Sciatic nerve (tissue), 2 donors: ENCODE measurements at places on chromosomes 5 and 9. TPM values are rescaled to one million over a fixed set of nuclear protein-coding genes. Genes with fewer than 3 reads are reported as not detected.

The C9orf153 gene
- total RNA-seq, result 0.98 TPM

The CLIC3 gene
- 11.3 TPM for total RNA-seq

The MATR3 gene
- total RNA-seq, result 208 TPM

The ECSCR gene
- total RNA-seq, result 32.3 TPM

The ATP10B gene
- total RNA-seq, result 16.1 TPM

The PAM gene
- total RNA-seq, result 188 TPM

The DCANP1 gene
- total RNA-seq, result not detected

The MAMDC4 gene
- 3.0 TPM for total RNA-seq

GRCh38 chr5:7331131-7331530 lies 64.8 kb upstream of the ADCY2 start:
- no peak for DNase-seq

DNA sequence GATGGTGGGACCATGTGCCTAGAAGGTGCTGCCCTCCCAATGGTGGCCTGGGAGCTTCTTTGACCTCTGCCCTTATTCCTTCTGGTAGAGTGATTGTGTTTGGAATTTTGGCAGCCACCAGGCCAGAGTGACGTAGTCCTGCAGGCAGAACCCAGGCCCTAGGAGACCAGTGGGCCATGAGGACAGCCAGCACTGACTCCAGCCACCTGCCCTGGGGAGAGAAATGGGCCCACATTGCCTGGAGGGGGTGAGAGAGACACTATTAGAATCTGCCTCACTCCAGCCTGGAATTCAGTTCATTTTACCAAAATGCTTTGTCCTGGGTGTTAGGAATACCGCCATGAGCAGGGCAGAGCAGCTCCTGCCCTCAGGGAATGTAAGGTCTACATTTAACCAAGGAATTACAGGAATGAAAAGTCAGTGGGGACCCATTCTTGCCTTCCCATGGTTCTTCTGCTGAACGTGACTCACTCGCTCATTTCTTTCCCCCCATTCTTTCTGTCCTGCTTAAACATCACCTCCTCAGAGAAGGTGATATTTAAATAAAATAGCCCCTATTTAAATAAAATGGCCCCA lies 5.5 kb upstream of the COL27A1 start:
- no peak for DNase-seq

DNA sequence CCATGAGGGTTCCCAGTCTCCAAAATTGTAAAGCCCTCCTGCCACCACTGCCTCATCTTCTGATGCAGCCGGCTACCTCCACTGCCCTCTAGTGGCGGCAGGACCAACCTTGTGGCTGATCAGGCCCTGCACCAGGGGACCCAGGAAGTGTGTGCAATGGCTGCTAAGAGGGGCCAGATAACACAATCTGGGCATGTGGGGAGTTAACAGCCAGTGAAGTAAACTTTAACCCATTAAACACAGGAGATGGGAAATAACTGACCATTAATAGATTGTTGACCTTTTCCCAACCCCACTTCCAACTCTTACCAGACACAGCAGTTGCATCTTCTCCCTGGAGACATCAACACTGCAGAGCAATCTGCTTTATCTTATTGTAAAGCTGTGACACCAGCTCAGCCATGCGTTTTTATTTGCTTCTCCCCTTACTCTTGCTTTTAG lies 63.3 kb downstream of the FREM1 start:
- peak; percentile 71 for DNase-seq

- DNase-seq, result no peak
Observed at GRCh38 chr5:138697720-138698360, 55.4 kb upstream of the CTNNA1 start.

GRCh38 chr5:54889826-54890225 lies 95.6 kb downstream of the ESM1 start:
- no peak for DNase-seq

DNA sequence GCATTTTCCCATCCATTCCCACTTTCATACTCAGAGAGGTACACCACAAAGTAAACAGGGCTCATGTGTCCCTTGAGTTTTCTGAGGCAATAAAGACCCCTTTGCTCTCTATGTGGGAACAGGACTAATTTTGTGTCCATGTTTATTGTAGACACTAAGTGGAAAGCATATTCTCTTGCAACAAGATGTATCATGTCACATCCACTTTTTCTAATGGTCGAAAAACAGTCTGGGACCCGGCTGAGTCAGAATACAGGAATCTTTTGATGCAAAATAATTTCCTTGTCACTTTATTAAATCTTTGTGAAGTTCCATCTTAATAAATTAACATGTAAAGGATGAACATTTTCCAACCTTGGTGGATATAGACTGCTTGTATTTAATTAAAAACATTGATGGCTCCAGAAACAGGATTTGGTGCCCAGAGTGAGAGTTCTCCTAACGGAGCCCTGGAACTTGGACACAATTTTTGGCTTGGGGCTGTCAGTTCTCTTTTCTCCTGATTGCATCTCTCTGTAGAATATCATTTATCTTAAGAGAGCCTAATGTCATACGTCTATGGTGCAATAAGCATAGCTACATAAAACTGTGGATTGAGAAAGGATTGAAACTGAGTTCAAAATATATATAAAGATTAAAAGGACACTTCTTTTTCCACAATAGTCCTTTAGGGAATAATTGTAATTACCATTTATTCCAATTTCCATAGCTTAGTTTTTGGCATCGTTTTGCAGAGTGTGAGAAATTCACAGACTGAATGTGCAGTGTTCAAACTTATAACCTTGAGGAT lies 1116.7 kb upstream of the SEMA6A start:
- DNase-seq, result no peak

DNA sequence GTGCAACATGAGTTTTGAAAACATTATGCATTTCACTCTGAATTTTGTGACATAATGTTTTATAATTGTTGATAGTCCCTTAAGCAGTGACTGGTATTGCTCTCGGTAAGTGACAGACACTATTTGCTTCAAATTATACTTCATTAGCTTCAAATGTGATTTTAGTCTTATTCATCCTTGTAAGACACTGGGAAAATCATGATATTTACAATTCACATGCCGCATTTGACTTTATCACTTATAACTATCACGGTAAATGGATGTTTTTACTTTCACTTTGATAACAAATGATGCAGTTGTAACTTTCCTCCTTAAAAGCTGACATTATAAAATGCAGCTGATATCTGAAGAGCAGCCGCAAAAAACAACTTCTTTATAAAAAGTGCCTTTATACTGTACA lies 44.1 kb upstream of the ITGA2 start:
- DNase-seq, result no peak

GRCh38 chr5:8500426-8500825 lies 631.5 kb downstream of the MTRR start:
- DNase-seq, result no peak

GRCh38 chr5:51651889-51652288 lies 268.6 kb downstream of the ISL1 start:
- no peak for DNase-seq

GRCh38 chr5:60208716-60209115 lies 315.2 kb upstream of the PDE4D start:
- DNase-seq, result no peak

- DNase-seq, result no peak
Observed at GRCh38 chr9:108783326-108783725, 72.5 kb downstream of the ACTL7B start.

DNA sequence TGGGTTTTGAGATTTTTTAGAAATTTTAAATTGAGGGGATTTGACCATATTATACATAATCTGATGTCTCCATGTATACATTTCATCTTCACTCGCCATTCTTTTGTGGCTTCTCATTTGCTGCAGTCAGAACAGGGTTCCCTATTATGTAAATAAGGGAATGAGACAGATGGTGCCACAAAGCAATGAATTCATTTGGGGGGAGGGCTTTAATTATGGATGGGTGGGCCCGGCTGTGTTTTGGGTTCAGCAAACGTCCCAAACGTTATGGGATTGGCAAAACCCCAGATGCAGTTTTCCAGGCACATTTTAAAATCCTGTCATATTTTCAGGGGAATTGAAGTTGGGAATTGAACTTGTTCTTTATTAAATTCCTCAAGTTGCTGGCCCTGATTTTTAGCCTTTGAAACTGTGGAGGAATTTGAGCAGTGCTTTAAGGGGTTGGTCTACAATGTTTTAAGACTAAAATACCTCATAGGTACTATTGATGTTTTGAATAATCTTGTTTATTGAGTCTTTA lies 558.5 kb upstream of the ZNF462 start:
- DNase-seq, result no peak

DNA sequence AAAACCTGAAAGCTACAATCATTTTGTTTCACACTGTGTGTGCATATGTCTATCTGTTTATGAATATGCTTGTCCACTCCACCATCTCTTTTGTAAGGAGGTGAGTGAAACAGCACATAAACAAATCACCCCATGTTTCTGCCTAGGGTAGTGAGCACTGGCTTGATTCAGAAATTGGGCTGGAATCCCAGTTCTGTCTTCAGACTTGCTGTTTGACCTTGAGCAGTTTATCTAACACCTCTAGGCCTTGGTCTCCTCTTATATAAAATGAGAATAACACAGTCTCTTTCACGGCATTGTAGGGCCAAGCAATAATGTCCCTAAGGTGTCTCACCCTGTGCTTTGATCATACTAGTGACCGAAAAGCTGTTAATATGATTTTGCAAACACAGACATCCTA lies 61.2 kb downstream of the ZNF366 start:
- no peak for DNase-seq

DNA sequence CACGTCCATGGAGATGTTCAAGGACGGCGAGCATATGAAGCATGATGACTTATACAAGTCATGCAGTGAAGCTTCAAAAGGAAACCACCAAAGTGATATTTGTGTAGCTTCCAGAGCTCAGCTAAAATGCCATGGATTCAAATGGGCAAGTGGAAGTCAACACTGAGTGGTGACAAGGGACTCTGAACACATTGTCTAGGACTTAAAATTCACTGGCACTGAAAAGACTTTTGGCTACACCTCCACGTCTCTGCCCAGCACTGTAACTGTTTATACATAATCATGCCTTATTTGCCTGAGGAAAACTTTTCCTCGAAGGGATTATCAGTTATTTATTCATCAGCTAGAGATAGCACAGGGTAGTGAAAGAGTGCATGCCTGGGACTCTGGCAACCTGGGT lies 15.2 kb downstream of the CTXN3 start:
- no peak for DNase-seq

- no peak for DNase-seq
Observed at GRCh38 chr5:144812763-144813162, 642.1 kb downstream of the KCTD16 start.

DNA sequence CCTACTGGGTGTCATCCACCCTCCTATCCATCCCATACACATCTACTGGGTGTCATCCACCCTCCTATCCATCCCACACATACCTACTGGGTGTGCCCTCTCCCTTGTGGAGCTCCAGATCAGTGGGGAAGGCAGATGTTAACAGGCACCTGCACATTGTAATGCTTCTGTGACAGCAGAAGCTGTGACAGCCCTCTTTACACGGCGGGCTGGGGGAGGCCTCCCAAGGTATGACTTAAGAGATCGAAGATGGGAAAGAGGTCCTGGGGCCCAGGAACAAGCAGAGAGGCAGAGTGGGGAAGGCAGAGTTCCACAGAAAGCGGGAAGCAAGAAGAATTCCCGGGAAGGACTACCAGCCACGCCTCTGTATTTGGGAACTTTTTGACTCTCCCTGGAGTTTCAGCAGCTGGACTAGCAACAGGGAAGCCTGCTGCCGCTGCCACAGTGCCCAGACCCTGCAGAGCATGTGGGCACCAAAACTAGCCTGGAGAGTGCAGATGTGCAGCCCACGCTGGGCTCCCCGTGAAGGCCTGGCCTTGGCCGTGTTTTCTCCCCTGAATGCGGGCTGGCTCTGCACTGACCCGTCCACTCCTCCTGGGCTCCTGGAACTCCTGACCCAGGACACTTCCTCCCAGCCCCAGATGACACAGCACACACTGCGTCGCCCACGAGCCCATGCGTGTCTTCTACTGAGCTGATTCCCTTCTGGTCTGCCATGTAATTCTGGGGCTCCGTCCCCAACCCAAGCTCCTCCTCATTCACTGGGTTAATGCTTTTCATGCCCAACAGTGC lies 9.3 kb downstream of the TOR1A start:
- DNase-seq, result no peak

DNA sequence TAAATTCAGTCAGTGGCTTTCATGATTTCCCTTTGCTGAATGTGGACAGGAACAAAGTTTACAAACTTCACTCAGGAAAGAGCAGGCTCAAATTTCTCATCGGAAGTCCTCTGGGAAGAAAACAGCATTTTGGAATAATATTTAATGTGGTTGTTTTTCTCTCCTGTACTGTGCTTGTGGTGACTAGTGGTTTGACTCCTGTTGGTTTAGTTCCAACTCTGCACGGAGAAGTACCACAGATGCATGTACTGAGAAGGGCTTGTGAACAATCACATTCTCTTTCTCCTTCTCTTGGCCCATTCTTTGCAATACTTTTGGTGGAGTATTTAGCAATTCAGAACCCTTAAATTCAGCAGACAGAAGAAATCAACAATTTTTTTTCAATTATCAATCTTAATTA lies 13.3 kb downstream of the MPDZ start:
- no peak for DNase-seq

DNA sequence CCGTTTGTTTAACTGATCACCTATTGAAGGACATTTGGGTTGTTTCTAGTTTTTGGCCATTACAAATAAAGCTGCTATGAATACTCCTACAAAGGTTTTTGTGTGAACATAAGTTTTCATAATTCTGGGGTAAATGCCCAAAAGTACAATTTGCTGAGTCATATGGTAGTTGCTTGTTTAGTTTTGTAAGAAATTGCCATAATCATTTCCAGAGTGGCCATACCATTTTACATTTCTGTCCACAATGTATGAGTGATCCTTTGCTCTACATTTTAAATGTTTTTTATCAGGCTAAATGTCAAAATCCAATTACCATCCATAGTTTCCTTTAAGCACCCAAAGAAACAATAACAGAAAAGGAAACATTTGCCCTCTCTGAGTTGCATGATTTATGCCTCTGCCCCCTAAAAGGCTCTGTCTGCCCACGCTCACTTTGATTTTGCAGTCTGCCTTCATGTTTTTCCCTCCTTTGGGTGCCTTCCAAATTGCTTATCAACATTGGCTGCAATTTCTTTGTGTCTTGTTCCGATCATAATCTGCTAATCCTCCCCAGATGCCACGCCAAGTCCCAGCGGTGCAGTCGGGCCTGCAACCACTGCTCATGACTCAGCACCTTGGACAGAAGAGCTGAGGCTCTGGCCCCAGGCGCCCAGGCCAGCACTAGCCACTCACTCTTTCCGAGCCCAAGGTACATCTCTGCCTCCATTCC lies 339.2 kb downstream of the PIK3R1 start:
- peak; percentile 69 for DNase-seq

GRCh38 chr5:110025160-110025559 lies 335.4 kb downstream of the MAN2A1 start:
- DNase-seq, result no peak

DNA sequence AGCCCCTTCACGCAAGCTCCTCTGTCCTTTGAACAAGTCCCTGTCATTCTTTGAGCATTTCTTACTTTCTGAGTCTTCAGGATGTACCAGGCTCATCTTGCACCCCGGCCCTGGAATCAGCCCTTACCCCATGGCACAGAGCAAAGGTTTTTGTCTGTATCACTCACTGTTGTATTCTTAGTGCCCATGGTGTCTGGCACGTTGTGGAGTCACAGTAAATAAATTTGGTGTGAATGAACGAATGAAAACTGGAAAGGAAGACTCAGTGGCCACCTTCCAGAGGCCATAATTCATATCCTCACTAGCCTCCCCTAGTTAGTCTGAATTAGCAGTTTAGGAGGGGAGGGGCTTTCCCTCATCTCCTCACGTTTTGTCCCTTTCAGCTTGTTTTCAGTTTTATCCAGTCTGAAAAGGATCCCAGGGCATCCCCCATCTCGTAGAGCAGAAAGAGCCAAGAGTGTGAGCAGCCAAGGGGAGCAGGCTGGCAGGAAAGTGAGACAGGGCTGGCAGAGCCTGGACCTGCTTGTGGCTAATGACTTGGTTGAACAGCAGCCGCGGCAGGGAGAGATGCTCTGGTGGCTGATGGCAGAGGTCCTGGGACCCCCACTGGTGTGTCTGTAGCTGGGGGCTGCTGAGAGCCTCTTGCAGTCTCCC lies 42.7 kb downstream of the ZNF618 start:
- DNase-seq, result no peak
